Femur (tissue), 1 donor: ENCODE measurements at places on chromosomes 13 and 19.

GRCh38 chr19:14629557-14629956, 45.1 kb downstream of the ADGRE3 start:
- DNase-seq: no peak

DNA sequence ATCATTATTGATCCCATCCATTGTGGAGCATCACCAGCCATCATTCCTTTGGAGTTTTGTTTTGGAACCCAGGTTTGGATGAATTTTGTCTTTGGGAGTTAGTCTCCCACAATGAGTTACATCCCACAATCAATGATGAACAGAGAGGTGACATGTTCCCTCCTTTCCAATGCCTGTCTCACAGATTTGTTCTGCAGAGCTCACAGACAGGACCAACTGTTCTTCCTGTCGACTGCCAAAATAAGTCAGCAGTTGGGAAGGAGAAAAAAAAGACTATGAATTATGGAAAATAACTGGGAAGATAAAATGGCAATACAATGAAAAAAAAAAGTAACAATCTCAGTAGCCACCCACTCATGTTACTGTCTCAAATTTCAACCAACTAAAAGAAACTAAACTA, 489.1 kb downstream of the MYO16 start:
- no peak for DNase-seq

DNA sequence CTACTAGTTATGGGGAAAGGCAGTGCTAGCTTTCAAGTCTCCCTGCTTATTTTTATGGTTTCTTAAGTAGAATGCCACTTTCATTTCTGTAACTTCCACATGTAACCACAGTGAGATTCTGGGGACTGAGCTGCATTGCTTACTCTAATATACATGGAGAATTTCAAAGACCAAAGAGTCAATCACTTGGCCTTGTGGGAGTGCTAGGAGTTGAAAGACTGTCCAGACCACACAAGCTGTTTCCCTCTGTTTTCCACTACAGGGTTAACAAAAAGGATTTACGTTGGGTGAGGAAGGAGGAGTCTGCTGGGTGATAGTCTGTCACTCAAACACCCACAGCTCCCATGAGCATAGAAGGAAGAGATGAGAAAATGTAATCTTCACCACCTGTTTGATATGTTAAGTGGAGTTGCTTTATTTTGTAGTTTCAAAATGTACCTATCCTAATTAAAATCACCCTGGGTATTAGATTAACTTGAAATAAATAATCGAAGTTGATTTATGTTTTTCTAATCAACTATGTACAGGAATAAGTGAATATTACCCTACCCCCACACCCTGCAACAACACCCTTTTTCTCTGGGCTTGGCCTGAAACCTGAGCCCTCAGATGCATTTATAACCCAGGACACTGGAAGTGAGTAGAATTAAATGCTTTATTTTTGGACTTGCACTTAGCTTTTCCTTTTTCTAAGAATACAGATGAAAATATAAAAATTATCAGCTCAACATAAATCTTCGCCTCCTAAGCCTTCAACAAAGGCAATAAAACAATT, 225.8 kb upstream of the SLC10A2 start:
- DNase-seq: no peak

DNA sequence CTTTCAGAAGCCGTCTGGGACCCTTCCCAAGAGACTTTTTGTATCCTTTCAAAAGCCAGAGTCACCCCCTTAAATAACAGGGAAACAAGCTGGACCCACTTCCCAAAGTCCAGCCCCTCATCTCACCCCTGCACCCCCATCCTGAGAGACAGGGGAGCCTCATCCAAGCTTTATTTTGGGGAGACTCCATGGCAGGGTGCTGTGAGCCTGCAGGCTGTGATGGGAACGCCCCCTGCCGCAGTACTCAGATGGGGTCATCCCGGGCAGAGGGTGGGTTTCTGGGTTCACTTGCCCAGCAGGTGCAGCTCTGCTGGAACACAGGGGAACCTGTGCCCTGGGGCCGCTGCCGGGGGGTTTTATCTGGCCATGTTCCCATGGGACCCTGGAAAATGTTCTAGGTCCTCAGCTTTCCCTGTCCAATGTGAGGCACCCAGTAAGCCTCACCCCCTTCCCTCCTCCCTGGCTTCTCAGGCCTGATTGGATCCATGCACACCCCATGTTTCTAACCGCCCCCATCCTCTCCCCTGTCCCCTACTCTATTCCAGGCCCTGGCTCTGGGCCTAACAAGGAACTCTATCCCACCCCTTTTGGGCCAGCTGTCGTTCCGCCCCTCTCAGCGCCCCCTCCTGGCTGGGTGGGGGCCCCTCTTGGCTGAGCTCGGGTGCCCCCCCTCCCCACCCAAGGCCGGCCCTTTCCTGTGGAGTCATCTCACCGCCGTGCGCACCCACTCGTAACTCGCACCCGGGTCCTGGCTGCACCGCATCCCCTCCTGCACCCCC, 1.0 kb downstream of the HIF3A start:
- DNase-seq: peak; percentile 91

DNA sequence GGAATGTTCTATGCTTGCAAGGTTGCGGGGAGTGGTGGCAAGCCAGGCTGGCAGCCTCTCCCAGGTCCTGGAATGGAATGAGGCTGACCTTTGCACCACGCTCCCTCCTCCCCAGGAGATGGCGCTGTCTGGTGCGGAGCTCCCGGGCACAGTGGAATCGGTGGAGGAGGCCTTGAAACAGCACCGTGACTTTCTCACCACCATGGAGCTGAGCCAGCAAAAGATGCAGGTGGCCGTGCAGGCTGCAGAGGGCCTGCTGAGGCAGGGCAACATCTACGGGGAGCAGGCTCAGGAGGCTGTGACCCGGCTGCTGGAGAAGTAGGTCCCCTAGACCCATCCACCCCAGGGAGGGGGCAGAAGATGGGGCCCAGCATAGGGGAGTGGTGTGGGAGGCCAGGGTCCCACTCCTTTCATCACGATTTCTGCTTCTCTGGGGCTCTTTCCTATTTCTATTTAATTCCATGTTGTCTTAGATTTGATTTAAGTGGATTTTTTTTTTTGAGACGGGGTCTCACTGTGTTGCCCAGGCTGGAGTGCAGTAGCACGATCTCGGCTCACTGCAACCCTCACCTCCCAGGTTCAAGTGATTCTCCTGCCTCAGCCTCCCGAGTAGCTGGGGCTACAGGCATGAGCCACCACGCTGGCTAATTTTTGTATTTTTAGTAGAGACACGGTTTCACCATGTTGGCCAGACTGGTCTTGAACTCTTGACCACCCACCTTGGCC, 53.2 kb upstream of the SHKBP1 start:
- peak; percentile 49 for DNase-seq

DNA sequence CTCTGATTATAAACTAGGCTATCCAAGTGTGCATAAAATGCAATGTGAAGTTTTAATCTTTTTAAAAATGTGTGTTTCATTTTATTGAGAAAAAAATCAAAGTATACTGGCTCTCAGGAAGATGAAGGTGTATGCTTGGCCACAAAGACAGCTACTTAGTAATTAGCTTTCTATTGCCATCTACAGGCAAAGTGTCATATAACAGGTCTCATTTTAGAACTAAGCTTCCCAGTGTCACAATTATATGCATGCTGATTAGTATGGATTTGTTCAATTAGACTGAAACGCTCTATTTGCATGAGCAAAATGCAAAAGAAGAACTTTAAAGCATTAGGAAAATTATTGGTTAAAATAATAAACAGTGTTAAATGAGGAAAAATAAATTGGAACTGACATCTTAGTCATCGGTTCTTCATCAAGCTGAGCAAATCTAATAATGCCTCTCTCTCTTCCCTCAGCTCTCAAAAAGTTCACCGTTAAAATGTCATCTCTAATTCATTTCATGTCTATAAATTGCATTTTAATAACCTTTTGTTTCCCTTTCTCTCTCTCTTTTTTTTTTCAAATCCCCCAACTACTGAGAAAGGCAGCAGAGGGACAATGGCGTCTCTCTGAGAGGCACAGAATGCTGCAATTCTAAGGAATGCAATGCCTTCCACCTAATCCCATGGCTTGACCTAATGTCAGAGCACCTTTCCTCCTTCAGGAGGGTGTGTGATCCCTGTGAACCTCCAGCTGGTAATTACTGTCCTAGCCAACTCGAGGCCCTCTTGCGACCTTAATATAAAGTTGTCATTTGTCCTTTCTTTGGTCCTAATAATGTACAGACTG, 313.1 kb upstream of the MAB21L1 start:
- DNase-seq: no peak

- DNase-seq: no peak
These were observed 14.9 kb downstream of the C13orf42 start for GRCh38 chr13:51096131-51096530.

DNA sequence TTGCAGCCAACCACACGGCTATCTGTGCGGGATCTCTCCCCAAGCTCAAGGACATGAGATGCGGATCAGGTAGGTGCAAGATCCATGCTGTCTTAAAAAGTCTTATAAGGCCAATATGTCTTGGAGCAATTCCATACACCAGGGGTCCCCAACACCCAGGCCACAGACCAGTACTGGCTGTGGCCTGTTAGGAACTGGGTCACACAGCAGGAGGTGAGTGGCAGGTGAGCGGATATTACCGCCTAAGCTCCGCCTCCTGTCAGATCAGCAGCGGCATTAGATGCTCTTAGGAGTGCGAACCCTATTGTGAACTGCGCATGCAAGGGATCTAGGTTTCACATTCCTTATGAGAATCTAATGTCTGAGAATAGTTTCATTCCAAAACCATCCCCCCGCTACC, 68.8 kb upstream of the ZNF599 start:
- no peak for DNase-seq

GRCh38 chr13:74103970-74104555, 30.1 kb downstream of the KLF12 start:
- no peak for DNase-seq

DNA sequence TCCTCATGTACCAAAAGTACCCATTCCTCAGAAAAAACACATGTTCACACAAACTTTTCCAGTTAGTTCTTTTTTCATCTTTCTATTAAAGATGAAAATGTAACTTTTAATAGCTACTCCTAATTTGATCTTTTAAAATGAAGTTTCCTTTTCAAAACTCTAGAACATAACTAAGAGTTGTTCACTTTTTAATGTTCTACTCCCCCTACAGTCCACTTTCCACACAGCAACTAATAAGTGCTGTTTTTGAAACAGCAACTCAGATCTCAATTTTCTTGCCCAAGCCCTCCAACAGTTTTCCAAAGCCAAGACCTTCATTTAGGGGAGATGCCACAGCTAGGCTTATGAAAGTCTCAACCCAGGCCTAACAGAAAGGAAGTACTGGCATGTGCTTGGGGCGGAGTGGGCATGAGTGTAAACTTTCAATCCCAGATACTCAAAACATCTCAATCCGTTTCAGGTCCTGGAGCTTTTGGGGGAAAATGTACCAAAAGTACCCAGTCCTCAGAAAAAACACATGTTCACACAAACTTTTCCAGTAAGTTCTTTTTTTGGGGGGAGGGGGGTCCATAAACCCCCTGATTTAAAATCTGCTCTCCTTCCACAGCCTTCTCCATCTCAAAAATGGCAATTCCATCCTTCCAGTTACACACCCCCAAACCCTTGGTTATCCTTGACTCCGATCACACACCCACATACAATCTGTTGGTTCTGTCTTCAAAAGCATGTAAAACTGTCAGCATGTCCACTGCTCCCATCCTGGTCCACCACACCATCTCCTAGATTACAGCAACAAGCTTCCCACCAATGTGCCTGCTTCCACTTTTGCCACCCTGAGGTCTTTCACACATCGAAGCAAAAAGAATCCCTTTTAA, 2.0 kb downstream of the FBL start:
- DNase-seq: no peak

GRCh38 chr13:103451656-103452055, 385.4 kb upstream of the SLC10A2 start:
- DNase-seq: no peak

DNA sequence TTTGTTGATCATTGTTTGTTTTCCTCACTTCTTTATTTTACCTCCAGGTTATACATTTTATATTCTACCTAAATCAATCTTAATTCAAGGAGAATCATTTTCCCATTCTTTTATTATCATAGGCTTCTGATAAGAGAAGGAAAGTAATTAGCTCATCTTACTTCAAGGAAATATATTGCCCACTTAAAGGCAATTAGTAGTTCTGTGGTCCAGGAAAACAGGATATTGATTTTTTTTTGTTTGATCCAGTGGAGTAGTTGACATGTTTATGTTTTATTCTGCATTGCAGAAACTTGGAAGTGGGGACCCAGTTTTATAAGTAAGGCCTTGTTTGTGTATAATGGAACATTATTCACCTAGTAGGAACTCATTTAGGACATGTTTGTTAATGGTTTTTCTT, 390.6 kb downstream of the NDFIP2 start:
- no peak for DNase-seq

DNA sequence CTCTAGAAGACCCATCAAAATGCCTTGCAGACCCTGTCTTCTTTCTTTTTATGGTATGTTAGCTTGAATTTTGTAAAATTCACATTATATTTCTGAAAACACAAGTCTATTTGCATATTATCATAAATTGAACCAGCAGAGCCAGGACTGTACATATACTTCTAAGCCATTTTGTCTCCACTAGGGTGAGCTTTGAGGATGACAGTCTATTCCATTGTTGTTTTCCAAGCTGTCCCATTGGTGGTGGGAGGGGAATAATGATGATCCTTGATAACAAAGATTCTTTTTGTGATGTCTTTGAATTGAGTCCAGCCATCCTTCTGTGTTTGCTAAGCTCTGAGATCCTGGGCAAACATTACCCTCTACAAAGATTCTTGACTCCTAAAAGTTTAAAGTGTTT, 359.3 kb upstream of the PCDH20 start:
- no peak for DNase-seq

GRCh38 chr13:20701461-20701860, 2.0 kb upstream of the IL17D start:
- DNase-seq: no peak

DNA sequence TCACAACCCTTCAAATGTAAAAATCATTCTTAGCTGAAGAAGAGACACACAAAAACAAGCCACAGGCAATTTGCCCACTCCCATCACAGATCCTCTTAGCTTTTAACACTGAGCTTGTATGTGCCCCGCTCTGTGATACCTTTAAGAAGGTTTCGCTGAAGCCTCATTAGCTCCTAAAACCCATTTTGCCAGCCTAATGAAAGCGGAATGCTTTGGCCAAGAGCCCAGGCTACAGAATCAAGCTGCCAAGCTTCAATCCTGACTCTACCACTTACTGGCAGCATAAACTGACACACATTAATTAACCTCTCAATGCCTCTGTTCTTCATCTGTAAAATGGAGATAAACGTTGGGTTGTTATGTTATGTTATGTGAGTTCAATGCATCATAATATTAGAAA, 10.5 kb downstream of the ZNF112 start:
- no peak for DNase-seq

GRCh38 chr19:50380751-50381151, 3.4 kb upstream of the POLD1 start:
- DNase-seq: peak; percentile 47
